NCI-H2171 treated with DMSO at 0.1 percent for 48 hours (cell line): ENCODE measurements at places on chromosomes 6 and 20.

DNA sequence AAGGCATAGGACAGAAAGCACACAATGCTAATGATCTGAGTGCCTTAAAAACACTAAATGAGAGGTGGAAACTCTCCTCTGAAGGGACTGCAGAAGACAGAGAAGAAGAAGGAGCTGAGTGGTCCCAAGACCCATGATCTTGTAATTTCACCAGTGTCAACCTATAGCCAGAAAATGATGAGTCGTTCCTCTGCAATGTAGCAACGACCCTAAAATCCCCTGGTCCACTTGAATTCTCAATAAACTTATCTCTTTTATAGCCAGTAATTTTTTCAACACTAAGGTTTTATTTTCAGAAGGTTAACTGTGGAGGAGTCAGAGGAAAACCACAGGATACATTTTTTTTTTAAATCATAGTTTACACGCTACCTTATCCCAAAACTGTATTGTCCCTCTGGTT, 490.6 kb upstream of the MARCKS start:
- no peak for DNase-seq

DNA sequence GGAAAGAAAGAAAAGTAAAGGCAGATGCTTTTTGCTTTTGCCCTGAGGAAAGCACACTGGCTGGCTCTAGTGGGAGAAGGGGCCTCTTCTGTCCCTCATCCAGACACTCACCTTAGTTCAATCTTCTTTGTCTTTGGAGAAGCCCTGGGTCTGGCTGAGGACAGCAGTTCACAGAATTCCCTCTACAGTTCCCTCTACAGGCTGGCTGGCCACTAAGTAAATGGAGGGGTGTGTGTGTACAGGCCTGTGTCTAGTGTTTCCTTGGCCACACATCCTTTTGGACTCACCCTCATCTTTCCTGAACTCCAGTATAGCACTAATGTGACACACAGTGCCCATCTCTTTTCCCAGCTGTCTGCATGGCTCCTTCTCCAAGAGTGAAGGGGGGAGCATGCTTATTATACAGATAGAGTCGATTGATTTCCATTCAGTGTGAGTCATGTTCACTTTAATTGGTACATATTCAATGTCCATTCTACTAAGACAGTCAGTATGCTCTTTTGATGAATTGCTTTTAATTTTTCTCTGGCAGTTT, 26.0 kb upstream of the CLVS2 start:
- no peak for DNase-seq

- DNase-seq, result no peak
Observed at GRCh38 chr6:147438758-147439528, 69.5 kb upstream of the SAMD5 start.

DNA sequence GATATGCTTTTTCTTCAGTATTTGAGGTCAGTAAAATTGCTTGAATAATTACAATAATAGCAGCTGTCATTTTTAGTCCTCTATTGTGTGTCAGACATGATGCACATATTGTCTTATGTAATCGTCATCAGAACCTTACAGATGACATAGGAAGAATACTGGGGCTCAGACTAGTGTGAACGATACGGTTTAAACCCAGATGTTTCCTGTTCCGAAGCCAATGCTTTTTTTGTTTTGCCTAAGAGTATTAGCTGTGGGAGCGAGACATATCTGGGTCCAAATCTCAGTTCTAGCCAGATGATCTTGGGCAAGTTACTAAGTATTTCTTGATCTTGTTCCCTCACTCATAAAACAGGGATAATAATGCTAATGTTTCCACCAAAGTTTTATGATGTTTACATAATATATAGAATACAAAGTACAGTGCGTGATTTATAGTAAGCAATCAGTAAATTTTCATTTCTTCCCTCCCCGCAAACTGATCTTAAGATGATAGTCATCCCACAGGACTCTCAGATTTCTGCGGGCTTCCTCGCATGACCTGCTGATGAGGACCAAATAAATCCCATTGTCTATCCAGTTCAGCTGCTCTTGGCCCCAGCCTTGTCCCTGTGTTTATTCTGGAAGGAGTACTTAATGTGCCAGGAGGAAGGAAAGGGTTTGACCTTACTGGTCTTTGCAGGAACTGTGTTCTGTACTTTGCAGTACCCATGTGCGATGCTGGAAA, 98.2 kb downstream of the CAP2 start:
- DNase-seq, result peak; percentile 38

GRCh38 chr6:89372506-89372901, 20.0 kb upstream of the UBE2J1 start:
- DNase-seq, result no peak

DNA sequence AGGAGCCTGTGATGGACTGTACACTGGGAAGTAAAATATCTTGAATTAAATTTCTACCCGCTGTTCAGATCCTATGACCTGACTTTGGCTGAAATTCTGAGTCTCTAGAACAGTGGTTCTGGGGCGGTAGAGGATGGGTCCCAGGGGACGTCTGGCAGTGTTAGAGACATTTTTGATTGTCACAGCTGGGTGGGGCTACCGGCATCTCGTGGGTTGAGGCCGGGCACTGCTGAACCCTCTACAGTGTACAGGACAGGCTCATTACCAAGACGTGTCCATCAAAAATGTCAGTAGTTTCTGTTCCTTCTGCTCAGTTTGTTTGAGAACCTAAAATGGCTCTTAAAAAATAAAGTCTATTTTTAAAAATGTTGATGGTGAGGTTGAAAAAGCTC, 11.5 kb upstream of the RPS6KA2 start:
- DNase-seq, result no peak

- no peak for DNase-seq
Observed at GRCh38 chr6:56096541-56096940, 150.8 kb downstream of the COL21A1 start.

DNA sequence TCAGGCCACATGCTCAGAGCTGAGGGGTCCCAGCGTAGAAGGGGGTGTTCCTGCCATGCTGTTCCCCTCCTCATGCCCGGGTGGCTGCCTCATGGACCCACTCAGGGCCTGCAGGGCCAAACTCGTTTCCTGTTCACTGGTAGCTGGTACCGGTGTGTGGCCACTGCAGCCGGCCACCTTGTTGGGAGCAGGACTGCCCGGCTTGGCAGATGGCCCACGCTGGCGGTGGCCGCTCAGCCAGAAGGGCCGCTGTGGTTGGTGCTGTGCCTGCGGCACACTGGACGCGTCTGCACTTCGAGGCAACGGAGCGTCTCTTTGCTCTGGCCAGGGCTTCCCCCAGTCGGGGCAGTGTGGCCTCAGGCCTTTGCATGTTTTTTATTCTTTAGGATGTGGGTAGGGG, 10.0 kb upstream of the COL20A1 start:
- DNase-seq, result no peak
